Sigmoid colon (tissue), 7 donors: ENCODE measurements at places on chromosomes 7 and 10.

GRCh38 chr10:112407696-112408095, 33.8 kb downstream of the ACSL5 start:
- DNase-seq: no peak

DNA sequence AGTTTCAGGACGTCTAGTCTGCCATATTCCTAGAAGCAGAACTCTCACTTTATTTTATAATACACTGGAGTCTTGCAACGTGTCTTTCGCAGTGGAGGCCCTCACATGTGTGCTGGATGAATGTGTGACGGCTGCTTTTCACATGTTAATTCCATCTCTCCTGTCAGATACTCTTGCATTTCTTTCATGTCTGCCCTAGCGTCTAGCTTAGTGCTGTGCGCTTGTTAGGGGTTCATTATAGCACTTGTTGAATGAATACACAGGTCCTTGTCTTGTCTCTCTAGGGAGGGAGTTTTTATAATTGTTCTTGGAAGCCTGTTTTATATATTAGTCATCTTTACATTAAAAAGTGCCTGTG, 94.4 kb downstream of the MAP3K8 start:
- peak; percentile 15 for DNase-seq

DNA sequence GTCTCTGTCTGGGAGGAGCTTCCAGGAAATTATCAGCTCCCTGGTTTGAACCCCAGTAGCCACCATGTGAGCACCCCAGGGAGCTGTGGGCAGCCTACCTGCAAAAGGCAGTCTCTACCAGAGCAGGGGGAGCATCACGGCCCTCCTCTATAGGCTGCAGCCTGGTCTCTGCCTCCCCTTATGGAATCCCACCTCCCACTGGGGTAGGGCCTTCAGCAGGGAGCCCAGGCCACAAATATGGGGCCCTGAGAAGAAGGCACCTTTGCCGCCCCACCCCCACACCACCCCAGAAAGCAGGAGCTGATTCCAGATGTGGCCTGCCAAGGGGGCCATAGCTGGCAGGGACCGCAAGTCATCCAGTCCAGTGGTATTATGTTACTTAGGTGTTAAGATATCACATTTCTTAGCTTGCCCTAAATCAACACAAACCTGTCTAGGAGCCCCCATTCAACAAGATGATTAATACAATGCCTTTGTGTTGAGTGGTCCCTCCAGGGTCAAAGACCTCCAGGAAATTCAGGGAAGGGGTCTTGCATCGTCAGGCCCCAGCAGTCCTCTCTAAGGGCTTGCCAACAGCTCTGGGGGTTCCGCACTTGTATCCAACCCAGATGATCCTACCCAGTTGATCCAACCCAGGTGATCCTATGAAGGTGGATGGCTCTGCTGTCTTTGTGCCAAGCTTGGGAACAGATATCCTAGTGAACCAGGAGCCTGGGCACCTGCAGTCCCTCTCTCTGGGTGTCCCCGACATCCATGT, 114.9 kb downstream of the OAT start:
- peak; percentile 45 for DNase-seq

DNA sequence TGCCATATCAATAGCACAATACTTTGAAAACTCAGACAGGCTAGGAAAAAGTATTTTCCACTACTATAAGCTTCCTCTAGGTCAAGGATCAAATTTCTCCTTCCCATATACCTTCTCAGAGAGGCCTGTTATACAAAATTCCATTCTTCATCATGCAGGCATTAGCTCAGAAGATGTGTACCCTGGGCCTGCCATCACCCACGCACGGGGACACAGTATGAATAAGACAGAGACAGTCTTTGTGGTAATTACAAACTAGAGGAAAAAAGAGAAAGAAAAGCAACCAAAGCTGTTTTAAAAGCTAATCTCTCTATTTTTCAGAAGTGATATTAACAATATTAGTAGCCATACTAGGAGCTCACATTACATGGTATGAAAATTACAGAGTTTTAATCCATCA, 236.8 kb upstream of the AOAH start:
- DNase-seq: no peak

DNA sequence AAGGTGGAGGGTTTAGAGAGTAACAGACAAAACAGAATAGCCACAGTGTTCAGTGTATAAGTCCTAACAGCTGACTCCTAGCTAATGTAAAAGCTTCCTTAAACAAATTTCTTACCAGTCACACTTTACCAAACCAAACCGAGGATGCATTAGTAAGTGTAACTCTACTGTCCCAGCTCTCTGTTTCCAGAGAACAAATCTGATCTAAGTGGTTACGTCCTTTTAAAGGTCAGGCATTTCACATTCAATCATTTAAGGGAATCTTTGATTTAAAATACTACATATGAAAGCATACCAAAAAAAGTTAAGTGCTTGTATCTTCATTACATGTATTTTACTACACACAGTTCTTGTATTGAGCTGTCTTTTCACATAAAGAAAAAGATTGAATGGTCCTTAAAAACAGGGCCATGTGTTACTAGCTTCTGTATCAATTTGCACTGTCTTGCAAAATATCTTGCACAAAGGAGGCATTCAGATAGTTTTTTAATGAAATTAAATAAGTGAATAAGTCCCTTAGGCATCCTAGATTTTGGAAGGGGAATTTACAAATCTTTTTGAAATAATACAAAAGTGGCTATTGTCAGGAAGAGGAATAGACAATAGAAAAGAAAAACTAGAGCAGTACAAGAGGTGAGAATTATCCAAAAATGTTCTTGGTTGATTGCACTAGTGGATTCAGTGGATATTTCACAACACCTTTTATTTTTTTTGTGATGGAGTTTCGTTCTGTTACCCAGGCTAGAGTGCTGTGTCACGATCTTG, 58.4 kb upstream of the SPOCK2 start:
- no peak for DNase-seq
